ENCODE measurements at places on chromosomes 2 and 18. TPM values are rescaled to one million over a fixed set of nuclear protein-coding genes. Genes with fewer than 3 reads are reported as not detected.

FAM228A gene
- total RNA-seq, result 0.20 TPM

IL1F10 gene
- total RNA-seq, result not detected

TUBA3E gene
- not detected for total RNA-seq

OLA1 gene
- 20.0 TPM for total RNA-seq

TMEM169 gene
- 1.5 TPM for total RNA-seq

TCF23 gene
- 0.10 TPM for total RNA-seq

CFC1 gene
- total RNA-seq, result not detected

MROH2A gene
- total RNA-seq, result 6.6 TPM

TUBA4A gene
- 29.0 TPM for total RNA-seq

CAPN14 gene
- total RNA-seq, result not detected

SMYD1 gene
- not detected for total RNA-seq

CCDC93 gene
- 12.1 TPM for total RNA-seq

NAT8 gene
- total RNA-seq, result 26.3 TPM

SLC19A3 gene
- 14.6 TPM for total RNA-seq

PIEZO2 gene
- total RNA-seq, result 7.3 TPM

PLA2R1 gene
- total RNA-seq, result 1.3 TPM

FAM161A gene
- 0.75 TPM for total RNA-seq

KIF1A gene
- 1.1 TPM for total RNA-seq

SLC30A3 gene
- not detected for total RNA-seq
